ENCODE measurements at places on chromosomes 16 and 17.

DNA sequence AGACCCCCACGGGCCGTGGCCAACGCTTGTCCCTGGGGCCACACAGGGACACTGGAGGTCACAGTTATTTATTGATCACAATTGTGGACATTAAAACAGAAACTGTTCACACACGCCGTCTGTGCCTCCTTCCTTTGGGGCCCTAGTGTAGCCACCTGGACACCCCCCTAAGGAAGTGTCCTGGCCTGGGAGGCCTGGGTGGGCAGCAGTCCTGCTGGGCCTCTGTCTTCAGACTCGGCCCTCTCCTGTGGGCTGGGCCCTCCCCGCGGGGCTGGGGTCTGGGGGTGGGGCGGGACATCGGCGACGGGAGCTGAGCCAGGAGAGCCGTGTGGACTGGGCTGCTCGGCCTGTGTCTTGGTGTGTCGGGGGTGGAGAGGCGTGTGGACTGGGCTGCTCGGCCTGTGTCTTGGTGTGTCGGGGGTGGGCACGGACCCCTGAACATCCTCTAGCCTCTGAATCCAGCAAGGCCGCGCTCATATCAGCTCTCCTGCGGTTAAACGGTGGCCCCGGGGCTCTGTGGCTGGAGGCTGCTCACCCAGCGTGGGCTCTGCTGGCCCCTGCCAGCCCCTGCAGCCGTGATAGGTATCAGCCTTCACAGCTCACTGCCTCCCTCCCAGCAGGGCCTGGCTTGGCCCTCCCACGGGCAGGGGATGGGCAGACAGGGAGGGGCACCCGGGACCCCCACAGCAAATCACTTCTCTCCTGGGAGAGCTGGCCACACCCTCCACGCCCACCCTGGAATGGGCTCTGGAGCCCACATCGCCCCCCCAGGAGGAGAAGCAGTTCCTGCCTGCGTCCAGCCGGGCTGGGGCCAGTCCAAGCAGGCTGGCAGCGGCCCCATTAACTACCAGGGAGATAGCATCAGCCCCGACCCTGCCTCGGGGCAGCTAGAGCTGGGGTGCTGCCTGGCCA is 1.1 kb upstream of the NHLRC4 start:
- DNase-seq = peak; percentile 98
- H3K36me3 ChIP-seq = no peaks in the 10 kb centered on the region

DNA sequence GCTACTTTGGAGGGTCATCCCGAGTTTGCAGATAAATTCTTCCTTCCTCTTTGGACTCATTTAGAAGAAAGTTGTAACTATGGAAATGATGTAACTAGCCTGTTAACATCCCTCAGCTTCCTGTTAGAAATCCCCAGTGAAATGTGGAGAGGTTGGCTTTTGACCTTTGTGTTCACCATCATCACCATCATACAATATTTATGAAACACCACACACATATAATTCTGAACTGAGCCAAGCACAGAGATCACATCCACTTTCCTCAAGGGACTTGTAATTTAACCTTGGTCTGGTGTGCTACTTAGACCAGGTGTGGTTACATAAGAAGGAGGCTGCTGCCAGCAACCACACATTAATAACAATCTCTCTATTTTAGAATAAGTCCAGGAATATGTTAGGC is 2.5 kb downstream of the CAPNS2 start:
- H3K27me3 ChIP-seq = no peaks in the 10 kb centered on the region
- no peak overlapping the region for H3K27ac ChIP-seq
- H3K4me3 ChIP-seq = no peak overlapping the region
- DNase-seq = no peak
- peaks cover 36% of the 10 kb centered on the region for H3K36me3 ChIP-seq

GRCh38 chr17:64327201-64327930 is 63.3 kb downstream of the PECAM1 start:
- no peaks in the 10 kb centered on the region for H3K36me3 ChIP-seq
- no peaks in the 10 kb centered on the region for H3K27me3 ChIP-seq
- no peak for DNase-seq
- peaks cover 15% of the 10 kb centered on the region for H3K4me1 ChIP-seq

- no peak overlapping the region for H3K4me3 ChIP-seq
- H3K27me3 ChIP-seq = no peaks in the 10 kb centered on the region
- no peak for DNase-seq
- H3K36me3 ChIP-seq = peaks cover 5% of the 10 kb centered on the region
- H3K4me1 ChIP-seq = peaks cover 7% of the 10 kb centered on the region
- no peak overlapping the region for H3K27ac ChIP-seq
Measured at GRCh38 chr17:77345260-77345910, 204.6 kb downstream of the SEC14L1 start.

GRCh38 chr17:80316431-80316830 is 55.8 kb downstream of the RNF213 start:
- H3K27ac ChIP-seq = no peak overlapping the region
- H3K4me1 ChIP-seq = no peaks in the 10 kb centered on the region
- H3K27me3 ChIP-seq = no peaks in the 10 kb centered on the region
- peaks cover 53% of the 10 kb centered on the region for H3K36me3 ChIP-seq
- no peak for DNase-seq
- no peak overlapping the region for H3K4me3 ChIP-seq

DNA sequence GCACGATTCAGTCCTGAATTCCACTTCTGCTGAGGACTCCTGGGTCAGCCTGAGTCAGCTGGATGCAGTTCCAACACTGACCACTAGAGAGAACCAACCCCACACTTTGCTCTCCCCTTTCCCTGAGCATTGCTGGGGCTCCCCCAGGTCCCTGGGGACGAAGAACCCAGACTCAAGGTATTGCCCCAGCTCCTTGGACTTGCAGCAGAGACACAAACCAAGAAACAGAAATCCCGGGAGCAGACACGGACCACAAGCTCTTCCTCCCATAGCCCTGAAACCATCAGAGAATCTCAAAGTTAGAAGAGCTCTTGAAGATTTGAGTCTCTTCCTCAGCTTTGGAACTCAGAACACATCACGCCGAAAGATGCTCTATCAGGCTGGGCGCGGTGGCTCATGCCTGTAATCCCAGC is 678 bp upstream of the GH1 start:
- no peak overlapping the region for H3K4me3 ChIP-seq
- H3K36me3 ChIP-seq = no peaks in the 10 kb centered on the region
- H3K27ac ChIP-seq = no peak overlapping the region
- no peaks in the 10 kb centered on the region for H3K4me1 ChIP-seq

DNA sequence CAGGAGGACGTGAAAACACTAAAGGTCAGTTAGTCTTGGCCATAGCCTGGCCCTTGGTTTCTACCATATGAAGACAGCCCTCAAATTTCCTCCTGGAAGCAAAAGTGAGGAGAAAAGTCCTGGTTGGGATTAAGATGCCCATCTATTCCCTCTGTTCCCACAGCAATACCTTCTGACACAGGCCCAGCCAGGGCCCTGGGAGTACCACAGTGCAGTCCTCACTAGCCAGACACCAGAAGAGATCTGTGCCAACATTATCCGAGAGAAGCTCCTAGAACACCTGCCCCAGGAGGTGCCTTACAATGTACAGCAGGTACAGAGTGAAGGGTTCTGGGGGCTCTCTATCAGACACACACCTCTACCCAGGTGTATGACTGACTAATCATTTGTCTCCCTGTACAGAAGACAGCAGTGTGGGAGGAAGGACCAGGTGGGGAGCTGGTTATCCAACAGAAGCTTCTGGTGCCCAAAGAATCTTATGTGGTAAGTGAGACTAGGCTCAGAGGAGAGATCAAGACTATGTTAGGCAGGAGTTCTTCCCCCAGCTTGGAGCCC is 4.1 kb downstream of the ERAL1 start:
- no peaks in the 10 kb centered on the region for H3K4me1 ChIP-seq
- no peak overlapping the region for H3K4me3 ChIP-seq
- no peak overlapping the region for H3K27ac ChIP-seq
- H3K36me3 ChIP-seq = peaks cover 28% of the 10 kb centered on the region
- no peak for DNase-seq

DNA sequence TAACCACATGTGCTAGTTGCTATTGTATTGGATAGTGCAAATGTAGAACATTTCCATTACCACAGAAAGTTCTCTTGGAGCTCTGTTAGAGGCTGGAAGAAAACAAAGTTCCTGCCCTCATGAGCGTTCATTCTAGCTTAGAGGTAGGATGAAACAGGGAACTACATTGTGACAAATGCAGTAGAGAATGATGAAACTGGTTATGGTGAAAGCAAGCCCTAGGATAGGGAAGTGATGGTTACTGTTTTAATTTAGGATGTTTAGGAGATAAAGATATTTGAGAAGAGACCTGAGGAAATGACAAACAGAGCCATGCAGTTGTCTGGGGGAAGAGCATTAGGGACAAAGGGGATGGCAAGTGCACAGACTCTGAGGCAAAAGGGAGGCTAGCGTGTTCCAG is 50.7 kb downstream of the AATF start:
- H3K36me3 ChIP-seq = peaks cover 24% of the 10 kb centered on the region
- no peak overlapping the region for H3K27ac ChIP-seq
- no peaks in the 10 kb centered on the region for H3K27me3 ChIP-seq
- no peak for DNase-seq
- H3K4me3 ChIP-seq = no peak overlapping the region

DNA sequence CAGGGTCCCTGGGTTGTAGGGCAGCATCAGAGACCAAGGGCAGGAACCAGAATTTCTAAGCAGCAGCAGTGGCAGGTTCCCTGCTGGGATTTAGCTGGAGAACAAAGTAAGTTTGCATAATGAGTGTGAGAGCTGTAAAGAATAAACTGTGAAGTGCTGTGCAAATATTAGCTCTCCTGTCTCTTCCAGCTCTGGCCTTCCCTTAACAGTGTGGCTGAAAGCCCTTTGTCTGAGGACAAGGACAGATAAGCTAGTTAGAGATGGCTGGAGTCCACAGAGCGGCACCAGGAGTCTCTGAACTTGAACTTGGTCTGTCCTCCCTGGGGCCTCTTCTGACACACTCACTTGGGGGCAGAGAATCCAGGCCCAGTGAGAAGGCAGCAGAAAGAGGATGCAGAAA is 98.2 kb upstream of the WSCD1 start:
- no peak for DNase-seq
- no peaks in the 10 kb centered on the region for H3K36me3 ChIP-seq
- no peaks in the 10 kb centered on the region for H3K27me3 ChIP-seq
- no peaks in the 10 kb centered on the region for H3K4me1 ChIP-seq
- H3K4me3 ChIP-seq = no peak overlapping the region

GRCh38 chr17:73972056-73972455 is 231.4 kb upstream of the RPL38 start:
- no peak overlapping the region for H3K4me3 ChIP-seq
- H3K4me1 ChIP-seq = no peaks in the 10 kb centered on the region
- no peak overlapping the region for H3K27ac ChIP-seq
- no peak for DNase-seq

- H3K4me1 ChIP-seq = peaks cover 39% of the 10 kb centered on the region
- no peaks in the 10 kb centered on the region for H3K36me3 ChIP-seq
- H3K27me3 ChIP-seq = no peaks in the 10 kb centered on the region
- no peak overlapping the region for H3K4me3 ChIP-seq
- no peak overlapping the region for H3K27ac ChIP-seq
Measured at GRCh38 chr16:56614549-56614991, 6.2 kb downstream of the MT2A start.

DNA sequence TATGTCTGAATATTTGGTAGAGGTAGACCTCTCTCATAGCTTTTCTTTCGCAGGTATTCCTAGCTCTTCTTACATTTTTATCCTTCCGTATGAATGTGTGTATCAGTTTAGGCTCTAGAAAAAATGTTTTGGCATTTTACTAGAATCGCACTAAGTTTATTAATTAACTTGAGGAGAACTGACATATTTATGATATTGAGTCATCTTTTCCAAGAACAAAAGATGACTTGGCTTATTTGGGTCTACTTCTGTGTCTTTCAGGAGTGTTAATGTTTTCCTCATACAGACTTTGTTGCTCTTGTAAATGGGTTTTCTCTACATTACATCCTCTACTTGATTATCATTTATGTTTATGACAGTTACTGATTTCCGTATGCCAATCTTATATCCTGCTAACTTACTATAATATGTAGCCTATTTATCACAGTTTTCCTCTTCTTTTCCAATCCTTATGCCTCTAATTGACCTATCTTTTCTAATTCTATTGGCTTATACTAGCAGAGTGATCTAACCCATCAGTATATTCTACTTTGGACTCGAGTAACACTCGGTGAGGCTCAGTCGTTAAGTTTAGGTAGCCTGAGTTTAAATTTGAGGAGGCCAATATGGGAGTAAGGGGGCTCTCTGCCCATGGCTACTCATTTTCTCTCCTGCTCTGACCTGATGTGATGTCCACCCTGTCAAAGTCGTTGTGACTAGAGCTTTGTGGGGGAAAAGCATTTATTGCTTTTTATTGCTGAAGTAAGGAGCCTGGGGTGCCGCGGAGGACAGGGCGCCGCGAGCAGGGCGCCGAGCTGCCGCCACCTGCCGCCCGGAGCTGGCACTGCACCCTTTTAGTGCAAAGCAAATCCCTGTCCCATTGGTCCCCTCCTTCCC is 20.0 kb downstream of the ST6GALNAC1 start:
- peak; percentile 94 for DNase-seq
- H3K36me3 ChIP-seq = no peaks in the 10 kb centered on the region
- 0 out of 2 replicates have a peak, but pooled peaks cover 8% of the 10 kb centered on the region for H3K4me1 ChIP-seq
- H3K4me3 ChIP-seq = peak overlapping the region; percentile 15

- H3K4me3 ChIP-seq = peak overlapping the region; percentile 65
- peak overlapping the region; percentile 77 for H3K27ac ChIP-seq
- peaks cover 8% of the 10 kb centered on the region for H3K4me1 ChIP-seq
- H3K27me3 ChIP-seq = no peaks in the 10 kb centered on the region
- peak; percentile 54 for DNase-seq
Measured at GRCh38 chr16:70380248-70380918, 33.7 kb downstream of the DDX19A start.

DNA sequence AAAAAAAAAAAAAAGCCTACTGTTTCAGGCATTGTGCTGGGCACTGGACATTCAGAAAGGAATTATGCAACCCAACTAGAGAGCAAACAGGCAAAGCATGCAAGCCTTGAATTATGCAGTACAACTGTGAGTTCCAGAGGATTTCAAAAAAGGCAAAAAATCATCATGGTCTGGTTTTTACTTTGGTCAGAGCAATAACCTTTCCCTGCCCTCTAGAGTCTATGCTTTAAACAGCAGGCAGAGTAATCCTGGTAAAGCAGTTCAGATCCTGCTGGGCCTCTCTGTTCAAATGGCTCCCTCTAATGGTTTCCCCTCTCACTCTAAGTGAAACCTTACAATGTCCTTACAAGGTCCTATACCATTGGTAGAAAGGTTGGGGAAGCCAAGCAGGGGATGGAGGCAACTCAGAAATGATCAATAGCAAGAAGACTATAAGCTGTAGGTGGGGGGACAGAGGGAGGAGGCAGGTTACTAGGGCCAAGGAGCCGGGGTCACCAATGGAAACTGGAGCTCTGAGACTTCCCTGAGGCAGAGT is 4.6 kb upstream of the TAF15 start:
- H3K4me3 ChIP-seq = no peak overlapping the region
- no peaks in the 10 kb centered on the region for H3K36me3 ChIP-seq
- H3K27me3 ChIP-seq = no peaks in the 10 kb centered on the region
- peak; percentile 81 for DNase-seq

DNA sequence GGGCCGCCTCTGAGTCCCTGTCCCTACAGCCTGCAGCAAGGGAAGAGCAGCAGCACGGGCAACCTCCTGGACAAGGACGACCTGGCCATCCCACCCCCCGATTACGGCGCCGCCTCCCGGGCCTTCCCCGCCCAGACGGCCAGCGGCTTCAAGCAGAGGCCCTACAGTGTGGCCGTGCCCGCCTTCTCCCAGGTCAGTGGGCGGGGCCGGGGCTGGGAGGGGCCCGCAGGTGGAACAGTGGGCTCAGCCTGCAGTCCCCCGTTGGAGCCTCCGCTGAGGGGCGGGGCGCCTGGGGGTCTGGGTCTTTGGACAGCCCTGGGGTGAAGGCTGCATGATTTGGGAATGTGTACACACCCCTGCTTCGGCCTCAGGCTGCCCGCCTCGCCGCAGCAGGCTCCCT is 58.6 kb upstream of the PVALEF start:
- H3K4me3 ChIP-seq = no peak overlapping the region
- H3K36me3 ChIP-seq = peaks cover 16% of the 10 kb centered on the region
- H3K27me3 ChIP-seq = no peaks in the 10 kb centered on the region
- no peak overlapping the region for H3K27ac ChIP-seq
- no peak for DNase-seq
- H3K4me1 ChIP-seq = peaks cover 3% of the 10 kb centered on the region

Measured in SK-N-SH (cell line).